ENCODE measurements at places on chromosomes 1 and 21. TPM values are rescaled to one million over a fixed set of nuclear protein-coding genes. Genes with fewer than 3 reads are reported as not detected.

PDC gene
- total RNA-seq = not detected

ETV3L gene
- not detected for total RNA-seq

MFSD2A gene
- total RNA-seq = 5.7 TPM

NHLH1 gene
- not detected for total RNA-seq

Data from IMR-90 (cell line).